ENCODE measurements at places on chromosomes 7 and 10. TPM values are rescaled to one million over a fixed set of nuclear protein-coding genes. Genes with fewer than 3 reads are reported as not detected.

- no peak for DNase-seq
Observed at GRCh38 chr7:1669064-1669951, 769 bp upstream of the ELFN1 start.

DNA sequence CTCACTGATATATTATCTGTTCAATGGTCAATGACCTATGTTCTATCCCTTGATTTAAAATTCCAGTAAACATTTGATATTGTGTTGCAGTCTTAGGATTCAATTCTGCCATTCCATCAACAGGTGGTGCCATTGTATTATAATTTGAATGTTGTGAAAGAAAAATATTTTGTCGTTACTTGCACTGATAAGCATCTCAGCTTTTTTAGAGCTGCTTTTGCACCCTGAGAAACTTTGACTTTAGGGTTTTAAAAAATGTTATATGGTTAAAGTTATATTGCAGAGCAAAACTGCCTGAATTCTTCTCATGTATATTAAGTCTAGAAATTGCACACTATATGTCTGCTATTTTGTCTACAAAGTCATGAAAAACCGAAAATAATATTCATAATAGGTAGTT, 18.8 kb upstream of the MINDY3 start:
- DNase-seq = no peak

GRCh38 chr7:36762394-36762793, 38.1 kb upstream of the AOAH start:
- no peak for DNase-seq

DNA sequence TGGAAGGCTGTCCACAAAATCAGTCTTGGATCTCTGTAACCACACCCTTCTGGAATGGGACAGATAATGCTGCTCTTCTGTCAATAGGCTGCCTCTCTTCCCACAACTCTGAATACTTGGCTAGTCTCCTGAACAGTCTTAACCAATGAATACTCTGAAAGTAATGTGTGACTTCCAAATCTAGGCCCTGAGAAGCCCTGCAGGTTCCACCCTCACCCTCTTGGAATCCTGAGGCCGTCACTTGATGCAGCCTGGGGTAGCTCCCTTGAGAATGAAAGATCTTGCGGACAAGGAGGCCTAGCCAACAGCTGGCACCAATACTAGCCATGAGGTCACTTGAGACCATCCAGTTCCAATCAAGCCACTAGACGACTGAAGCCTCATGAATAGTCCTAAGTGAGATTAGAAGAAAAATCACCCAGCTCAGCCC, 109.2 kb downstream of the ARHGAP12 start:
- DNase-seq = peak; percentile 57

DNA sequence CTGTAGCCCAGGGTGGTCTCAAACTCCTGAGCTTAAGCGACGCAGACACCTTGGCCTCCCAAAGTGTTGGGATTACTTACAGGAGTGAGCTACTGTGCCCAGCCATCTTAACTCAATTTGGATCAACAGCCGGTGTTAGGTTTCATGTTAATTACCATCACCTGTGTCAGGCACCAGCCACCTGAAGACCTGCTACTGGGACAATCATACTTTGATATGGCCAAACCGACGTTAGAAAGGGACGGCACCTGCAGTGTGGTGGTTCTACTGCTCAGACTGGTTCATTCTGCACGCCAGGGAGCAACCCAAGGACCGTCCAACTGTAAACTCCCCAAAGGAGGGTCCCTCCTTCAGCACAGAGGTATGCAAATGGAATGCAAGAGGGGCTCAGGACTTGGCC, 74.2 kb upstream of the CYTH3 start:
- DNase-seq = no peak

DNA sequence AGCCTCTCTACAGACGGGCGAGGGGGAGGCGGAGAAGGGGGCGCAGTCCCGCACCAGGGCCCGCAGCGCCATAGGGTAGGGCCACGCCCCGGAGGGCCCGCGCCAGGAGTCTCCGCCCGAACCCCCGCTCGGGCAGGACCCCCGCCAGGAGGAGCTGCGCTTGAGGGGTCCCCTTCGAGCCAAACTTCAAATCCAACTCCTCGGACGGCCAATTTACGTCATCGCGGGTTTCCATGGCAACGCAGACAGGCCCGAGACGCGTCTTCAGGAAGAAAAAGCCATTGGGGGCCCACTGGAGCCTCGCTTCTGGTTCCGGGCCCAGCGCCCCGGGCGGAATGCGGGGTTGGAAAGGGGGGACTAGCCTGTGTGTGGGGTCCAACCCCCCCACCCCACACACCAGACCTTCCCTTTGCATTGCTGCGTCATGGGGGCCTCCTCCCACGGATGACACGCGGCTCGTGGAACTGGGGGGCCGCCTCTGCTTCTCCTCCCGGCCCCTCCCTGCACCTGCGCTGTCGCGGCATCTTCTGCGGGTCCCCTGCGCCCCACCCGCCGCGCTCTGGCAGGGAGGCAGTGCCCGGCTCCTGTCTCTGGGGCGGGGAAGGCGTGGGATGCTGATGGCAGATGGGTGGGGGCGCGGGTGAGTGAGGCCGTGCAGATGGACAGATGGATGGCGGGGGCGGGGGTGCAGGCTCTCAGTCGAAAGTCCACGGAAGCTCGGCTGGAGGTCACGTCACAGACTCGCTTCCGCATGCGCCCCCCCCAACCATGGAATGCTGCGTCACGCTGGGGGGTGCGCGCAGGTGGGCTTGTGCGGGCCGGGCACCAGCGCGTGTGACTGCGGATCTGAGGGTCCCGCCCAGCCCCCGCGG, 1.2 kb downstream of the CALY start:
- peak; percentile 68 for DNase-seq

GRCh38 chr7:22677680-22678079, 49.3 kb upstream of the IL6 start:
- DNase-seq = no peak

GRCh38 chr10:102465466-102465865, 14.1 kb upstream of the C10orf95 start:
- DNase-seq = no peak

DNA sequence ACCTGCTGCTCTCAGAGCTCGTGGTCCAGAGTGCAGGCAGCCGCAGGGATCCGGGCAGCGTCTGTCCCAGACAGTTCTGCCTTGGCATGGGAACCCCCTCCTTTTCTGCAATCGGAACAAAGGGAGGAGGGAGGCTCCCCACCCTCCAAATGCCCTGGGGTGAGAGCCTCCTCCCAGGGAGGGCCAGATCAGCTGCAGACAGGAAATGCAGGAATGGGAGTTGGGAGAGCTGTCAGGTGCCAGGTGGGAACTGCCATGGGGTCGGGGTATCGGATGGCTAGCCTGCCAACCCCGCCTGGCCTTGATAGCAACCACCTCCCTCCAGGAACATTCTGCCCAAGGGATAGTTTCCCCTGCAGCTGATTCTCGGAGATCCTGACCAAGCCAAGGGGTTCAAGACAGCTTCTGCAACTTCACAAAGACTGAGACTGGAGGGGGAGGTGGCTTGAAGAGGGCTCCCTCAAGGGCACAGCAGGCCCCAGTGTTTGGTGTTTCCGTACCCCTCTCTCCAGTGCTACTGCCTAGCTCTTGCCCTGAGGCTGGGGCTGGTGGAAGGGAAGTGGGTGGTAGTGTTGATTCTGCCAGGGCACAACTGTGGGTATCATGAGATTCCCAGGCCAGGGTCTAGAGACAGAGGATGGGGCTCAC, at the start of gene CALML5:
Gene CALML5, minus strand, starts transcription at position 78 of the 648 bp plus-strand sequence. CDS start 132 bp downstream, outside the sequence.
- no peak for DNase-seq

- DNase-seq = no peak
Observed at GRCh38 chr7:95199779-95200558, 124.4 kb downstream of the PON1 start.

- DNase-seq = peak; percentile 13
Observed at GRCh38 chr10:132913559-132914115, 28.7 kb downstream of the CFAP46 start.

GRCh38 chr7:33750177-33750576, 155.2 kb upstream of the BMPER start:
- DNase-seq = no peak

- DNase-seq = no peak
Observed at GRCh38 chr7:91835826-91836368, 44.6 kb downstream of the MTERF1 start.

The SLC16A12 gene
- 1.3 TPM for total RNA-seq

The SLC13A4 gene
- total RNA-seq = not detected

All from Right ventricle myocardium superior (tissue), 1 donor.